ENCODE measurements at places on chromosomes 16 and 17.

DNA sequence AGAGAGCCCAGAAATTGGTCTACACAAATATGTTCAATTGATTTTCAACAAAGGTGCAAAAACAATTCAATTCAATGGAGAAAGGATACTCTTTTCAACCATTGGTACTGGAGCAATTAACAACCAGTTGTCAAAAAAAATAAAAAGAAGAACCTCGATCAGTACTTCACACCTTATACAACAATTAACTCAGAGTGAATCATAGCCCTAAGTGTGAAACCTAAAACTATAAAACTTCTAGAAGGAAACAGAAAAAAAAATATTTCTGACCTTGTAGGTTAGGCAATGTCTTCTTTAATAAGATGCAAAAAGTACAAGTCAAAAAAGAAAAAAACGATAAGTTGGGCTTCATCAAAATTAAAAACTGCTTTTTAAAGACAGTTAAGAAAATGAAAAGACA lies 56.1 kb upstream of the CHMP6 start:
- no peak for DNase-seq

- no peak for DNase-seq
These were observed 22.4 kb upstream of the SMIM36 start for GRCh38 chr17:55533608-55534007.

GRCh38 chr17:68195667-68196393 lies 52.0 kb upstream of the AMZ2 start:
- DNase-seq = no peak

DNA sequence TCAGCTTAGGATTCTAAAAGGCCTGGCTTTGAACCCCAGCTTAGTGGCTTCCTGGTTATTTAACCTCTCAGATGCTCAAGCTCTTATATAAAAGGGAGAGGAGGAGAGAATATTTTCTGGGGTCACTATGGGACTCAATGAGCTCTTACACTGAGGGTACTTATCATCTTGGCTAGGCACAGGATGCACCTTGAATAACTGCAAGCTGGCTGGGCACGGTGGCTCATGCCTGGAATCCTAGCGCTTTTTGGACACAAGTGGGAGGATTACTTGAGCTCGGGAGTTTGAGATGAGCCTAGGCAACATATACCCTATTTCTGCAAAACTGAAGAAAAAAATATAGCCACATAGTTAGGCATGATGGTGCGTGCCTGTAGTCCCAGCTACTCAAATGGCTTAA lies 665.3 kb upstream of the RBFOX1 start:
- no peak for DNase-seq

GRCh38 chr16:17459903-17460521 lies 10.7 kb downstream of the XYLT1 start:
- DNase-seq = no peak

- peak; percentile 79 for DNase-seq
These were observed 140.6 kb downstream of the VPS53 start for GRCh38 chr17:574061-574460.

GRCh38 chr17:4582691-4583090 lies 1.6 kb upstream of the SMTNL2 start:
- no peak for DNase-seq

DNA sequence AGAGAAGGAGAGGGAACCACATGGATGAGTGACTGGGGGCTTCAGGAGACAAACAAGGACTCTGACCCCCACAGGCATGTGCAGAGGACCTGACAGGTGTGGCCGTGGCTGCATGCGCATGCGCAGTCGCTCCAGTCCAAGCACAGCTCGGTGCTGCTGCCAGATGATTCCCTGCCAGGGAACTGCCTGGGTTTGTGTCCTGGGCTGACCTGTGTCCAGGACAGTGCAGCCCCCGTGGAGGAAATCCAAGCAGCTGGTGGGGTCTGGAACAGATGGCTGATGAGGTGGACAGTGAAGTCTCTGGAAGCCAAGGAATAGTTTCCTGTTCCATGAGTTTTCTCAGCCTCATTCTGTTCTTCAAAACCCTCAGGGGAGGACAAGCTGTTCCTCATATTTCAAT lies 27.3 kb downstream of the LASP1 start:
- DNase-seq = peak; percentile 71

- peak; percentile 55 for DNase-seq
These were observed 154.5 kb downstream of the LAT start for GRCh38 chr16:29139261-29139802.

DNA sequence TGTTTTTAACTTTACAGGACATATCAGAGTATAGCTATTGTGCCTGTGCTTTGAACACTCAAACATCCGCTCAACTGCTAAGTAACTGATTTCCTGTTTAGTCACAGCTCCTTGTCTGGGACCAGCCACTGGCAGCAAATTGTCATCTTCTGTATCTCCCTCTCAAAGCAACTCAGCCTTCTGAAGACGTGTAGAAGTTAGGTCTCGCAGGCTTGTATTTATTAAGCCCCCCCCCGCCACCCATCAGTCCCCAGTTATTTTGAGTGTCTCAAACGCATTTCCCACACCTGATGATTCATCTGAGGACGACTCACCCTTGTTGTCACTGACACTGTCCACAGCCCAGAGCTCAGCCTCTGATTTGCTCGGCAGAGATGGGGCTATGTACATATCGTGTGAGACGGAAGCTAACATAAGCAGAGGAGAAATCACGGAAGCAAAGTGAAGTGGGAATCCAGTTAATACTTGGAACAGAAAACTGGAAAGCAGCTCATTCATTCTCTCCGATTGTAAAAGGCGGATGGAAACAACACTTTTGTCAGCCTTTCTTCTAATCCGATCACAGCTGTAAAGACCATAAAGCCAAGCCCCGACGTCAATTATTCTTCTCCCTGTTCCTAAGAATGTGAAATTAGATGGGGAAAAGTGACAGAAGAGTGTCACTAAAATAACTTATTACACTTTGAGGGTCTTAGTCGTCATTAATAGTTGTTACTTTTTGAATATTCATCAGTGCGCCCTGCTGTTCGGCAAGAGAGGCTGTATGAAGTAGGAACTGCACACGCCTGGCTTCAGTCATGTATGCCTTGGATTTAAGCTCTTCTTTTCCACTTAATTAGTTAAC lies 64.2 kb downstream of the PITPNC1 start:
- no peak for DNase-seq

DNA sequence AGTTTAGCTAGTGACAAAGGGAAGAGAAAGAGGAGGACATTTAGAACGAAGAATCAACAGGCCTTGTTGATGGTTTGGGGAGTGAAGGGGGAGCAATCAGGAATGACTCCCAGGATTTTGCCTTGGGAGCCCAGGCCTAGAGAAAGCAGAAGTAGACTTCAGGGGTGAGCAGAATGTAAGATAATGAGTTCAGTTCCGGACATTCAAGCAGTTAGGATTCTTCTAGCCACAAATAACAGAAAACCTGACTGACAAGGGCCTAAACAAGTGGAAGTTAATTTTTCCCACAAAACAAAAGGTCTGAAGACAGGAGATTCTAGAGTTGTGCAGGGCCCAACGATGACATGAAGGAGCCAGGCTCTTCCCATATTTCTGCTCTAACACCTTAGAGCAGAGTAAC lies 45.9 kb downstream of the SKAP1 start:
- no peak for DNase-seq

DNA sequence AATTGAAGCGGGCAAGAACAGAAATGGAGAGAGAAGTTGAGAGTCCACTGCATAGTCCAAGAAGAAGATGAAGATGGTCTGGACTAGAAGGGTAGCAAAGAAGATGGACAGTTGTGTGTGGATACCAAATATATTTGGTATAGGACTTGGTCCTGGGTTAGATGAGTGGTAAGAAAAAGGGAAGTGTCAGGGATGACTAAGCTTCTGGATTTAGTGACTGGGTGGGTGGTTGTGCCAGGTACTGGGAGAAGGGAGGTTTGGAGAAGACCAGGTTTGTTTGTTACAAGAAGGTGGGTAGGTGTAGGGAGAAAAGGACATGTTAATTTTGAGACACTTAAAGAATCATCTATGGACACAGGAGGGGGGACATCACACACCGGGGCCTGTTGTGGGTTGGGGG lies 5.4 kb downstream of the VMP1 start:
- DNase-seq = no peak

DNA sequence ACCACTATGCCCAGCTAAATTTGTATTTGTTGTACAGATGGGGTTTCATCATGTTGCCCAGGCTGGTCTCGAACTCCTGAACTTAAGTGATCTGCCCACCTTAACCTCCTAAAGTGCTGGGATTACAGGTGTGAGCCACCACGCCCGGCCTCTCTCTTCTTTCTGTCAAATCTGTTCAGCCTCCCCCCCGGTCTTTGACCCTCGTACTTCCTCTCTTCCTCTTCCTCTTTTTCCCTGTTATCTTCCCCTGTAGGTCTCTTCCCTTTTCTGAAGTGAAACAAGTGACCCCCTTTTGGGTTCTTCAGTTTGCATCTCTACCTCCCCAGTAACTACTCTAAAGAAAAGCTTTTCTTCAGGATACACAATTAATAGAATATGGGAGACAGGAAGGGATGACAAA lies 31.7 kb upstream of the DHX40 start:
- no peak for DNase-seq

DNA sequence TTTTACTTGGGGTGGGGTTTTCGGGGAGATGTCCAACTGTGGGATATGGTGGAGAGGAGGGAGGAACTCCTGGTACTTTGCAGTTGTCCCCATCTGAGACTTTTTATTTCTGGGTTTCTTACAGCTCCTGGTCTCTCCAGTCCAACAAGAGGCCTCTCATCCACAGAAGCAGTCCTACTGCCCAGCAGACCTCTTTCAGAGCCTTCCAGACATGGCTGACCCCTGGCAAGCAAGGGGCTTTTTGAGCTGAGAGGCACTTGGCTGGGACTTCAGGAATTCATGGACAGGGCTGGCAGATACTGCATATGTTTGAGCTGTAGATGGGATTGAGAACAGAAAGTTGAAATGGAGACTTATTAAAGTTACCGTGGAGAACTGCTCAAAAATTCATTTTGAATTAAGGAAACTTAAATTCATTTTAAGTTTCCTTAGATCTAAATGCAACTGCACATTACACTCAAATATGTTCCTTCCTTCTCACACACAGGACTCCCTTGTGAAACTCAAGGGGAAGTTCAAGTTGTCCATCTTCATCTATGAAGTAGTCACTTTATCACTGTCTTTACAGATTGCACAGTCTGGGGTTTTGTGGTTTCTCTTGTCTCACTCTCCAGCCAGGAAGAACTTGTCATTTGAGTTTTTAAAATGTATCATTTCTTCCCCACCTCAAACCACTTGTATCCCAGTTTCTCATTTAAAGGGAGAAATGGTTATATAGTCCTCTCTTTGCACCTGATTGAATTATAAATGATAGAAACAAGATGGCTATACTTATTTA lies 1.1 kb downstream of the LASP1NB start:
- no peak for DNase-seq

DNA sequence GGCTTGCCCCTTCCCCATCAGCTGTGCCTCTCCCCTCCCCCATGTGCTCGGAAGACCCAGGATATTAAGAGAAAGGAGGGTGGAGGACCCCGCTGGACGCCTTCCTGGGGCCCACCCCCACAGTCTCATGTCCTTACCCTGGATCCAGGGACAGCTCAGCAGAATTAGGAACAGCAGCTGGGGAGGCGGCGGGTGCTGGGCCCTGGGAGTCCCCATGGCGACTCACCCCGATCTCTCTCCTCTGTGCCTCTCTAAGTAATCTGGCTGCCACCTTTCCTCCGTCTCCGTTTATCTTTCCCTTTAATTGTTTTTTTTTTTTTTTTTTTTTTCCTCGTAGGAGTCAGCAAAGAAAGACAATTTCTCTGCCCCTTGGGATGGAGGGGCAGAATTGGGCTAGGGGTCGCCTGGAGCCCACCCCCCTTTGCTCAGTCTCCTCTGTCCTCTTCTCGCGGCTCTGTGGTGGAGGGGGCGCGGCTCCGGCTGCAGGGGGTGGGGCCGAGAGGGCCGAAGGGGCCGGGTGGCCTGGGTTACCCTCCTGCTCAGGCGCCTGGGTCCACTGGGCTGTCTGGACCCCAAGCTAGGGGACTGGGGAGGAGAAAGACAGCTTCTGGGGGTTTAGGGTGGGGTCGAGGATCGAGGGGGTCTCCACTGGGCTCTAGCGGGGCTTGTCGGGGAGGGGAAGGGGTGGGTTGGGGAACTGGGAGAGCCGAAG lies 390 bp downstream of the SEZ6L2 start:
- no peak for DNase-seq

DNA sequence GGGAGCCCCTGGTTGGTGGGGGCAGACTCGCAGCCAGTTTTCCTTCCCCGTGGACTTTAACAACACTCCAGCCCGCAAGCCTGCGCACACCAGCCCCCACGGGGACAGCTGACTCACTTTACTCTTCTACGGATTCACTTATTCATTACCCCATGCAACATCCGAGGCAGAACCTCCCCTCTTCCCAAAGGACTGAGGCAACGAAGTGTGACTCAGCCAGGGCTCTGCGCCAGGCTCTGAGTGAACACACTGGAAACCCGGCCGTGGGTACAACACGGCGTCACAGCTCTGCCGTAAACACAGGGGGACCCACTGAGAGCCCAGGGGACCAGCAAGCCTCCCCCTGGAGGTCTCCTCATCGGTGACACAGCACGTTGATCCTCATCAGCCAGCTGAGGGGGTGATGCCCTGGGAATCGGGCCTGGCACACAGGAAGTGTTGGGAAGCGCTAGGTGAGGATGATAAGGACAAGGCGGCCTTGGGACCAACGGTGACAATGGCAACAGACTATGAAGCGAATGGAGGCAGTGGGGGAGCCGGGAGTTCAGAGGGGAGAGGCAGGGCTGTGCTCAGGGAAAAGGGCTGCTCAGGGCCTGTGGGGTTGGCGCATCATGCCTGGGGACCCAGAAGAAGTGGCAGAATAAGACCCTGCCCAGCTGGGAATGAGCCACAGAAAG lies 14.6 kb downstream of the COTL1 start:
- no peak for DNase-seq

- no peak for DNase-seq
These were observed 115.1 kb downstream of the SOCS1 start for GRCh38 chr16:11140867-11141266.

GRCh38 chr16:30747331-30747730 lies 894 bp upstream of the PHKG2 start:
- no peak for DNase-seq

GRCh38 chr17:51120357-51120738 lies 320 bp downstream of the SPAG9 start:
- DNase-seq = no peak

DNA sequence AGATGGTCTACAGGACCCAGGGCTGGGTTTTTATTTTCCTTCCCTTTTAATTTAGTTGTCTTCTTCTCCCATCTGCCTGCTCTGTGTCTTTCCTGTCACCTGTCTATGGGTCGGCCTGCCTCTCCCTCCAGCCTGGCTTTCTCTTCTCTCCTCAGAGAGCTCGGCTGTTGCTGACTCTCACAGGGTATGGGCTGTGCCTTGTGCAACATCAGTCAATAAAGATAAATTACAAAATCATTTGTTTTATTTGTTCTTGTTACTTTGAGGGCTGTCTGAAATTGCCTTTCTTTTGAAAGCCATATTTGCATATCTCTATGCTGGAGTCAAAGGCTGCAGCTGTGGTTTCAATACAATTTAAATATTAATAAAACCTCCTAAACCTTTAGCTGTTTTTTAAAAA lies 15.6 kb downstream of the RND2 start:
- DNase-seq = no peak

DNA sequence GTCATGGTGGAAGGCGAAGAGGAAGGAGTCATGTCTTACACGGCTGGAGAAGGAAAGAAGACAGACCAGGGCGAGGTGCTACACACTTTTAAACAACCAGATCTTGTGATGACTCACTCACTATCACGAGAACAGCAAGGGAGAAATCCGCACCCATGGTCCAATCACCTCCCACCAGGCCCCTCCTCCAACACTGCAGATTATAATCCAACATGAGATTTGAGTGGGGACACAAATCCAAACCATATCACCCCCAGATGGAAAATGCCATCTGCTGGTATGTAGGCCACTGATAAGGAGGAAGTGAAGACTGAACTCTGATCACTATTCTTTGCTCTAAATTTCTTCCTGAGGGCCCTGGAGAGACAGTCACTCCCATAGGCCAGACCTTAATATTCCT lies 7.5 kb upstream of the ITGAX start:
- no peak for DNase-seq
